ENCODE measurements at places on chromosomes 12 and 14.
A peak's percentile ranks its signal among the peaks of the same experiment; 100 is the strongest.

- DNase-seq = no peak
Observed at GRCh38 chr12:112307317-112308011, 74.8 kb downstream of the HECTD4 start.

DNA sequence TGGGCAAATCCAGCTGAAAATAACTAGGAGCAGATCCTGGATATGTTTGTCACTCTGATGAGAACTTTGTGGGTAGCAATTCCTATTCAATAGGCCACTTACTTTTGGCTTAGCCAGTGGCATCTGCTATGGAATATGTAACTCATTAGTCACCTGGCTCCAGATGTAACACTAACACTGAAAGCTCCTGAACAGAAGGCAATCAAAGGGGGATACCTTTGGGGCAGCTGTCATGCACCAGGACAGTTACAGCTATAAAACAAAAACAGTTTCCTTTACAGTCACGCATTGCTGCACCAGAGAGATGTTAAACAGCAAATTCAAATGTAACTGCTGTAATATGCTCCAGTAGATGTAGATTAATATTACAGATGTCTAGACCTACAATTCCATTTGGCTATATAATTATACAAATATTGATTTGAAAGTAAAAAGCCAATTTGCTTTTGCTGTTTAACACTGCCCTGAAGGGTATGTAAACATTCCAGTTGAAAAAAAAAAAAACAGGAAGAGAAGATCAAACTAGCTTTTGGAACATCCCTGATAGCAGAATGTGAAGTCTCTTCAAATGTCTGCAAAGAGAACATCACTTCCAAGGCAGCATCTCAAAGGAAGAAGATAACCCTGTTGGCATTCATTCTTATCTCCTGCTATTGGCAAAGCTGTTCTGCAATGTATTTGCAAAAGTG lies 18.4 kb downstream of the RACGAP1 start:
- no peak for DNase-seq

- DNase-seq = peak; percentile 51
Observed at GRCh38 chr12:29073631-29074239, 75.3 kb upstream of the FAR2 start.

DNA sequence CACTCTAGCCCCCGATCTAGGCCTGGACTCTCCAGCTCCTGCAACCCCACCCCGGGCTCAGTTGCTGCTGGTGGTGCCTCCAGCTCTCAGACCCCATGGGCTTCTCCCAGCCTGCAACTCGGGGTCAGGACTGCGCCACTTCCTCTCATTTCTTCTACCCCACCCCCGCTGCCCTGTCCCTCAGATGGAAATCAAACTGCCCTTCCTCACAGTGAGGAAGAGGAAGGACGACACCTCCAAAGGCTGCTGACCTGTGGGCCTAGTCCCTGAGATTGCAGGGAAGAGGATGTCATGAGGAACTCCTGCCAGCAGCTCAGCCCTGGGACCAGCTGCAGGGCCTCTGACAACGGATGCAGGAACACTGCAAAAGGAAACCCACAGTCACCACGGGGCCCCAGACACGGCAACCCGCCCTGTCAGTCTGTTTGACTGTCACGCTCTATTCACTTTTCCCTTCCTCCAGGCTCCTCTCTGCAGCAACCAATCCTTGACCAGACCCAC lies 29.3 kb upstream of the PNMA1 start:
- peak; percentile 60 for DNase-seq

- no peak for DNase-seq
Observed at GRCh38 chr14:68819260-68819691, 26.4 kb upstream of the ZFP36L1 start.

All from CD4-positive, alpha-beta T cell treated with Interleukin-4 for 4 hours (primary cell).